ENCODE measurements at places on chromosomes 4 and X.

DNA sequence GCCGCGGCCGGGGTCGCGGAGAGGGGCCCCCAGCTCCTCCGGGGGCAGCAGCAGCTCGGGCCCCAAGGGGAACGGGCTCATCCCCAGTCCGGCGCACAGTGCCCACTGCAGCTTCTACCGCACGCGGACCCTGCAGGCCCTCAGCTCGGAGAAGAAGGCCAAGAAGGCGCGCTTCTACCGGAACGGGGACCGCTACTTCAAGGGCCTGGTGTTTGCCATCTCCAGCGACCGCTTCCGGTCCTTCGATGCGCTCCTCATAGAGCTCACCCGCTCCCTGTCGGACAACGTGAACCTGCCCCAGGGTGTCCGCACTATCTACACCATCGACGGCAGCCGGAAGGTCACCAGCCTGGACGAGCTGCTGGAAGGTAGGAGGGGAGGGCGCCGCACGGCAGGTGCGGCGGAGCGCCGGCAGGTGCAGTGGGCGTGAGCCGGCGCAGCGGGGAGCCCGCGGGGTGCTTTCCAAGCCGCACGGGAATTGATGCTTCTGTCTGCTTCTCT is 886 bp downstream of the DCLK2 start:
- peak; percentile 26 for DNase-seq

GRCh38 chr4:136124251-136124745 is 1408.0 kb downstream of the PCDH18 start:
- no peak for DNase-seq

GRCh38 chrX:132677233-132677716 is 188.4 kb upstream of the MBNL3 start:
- DNase-seq = no peak

DNA sequence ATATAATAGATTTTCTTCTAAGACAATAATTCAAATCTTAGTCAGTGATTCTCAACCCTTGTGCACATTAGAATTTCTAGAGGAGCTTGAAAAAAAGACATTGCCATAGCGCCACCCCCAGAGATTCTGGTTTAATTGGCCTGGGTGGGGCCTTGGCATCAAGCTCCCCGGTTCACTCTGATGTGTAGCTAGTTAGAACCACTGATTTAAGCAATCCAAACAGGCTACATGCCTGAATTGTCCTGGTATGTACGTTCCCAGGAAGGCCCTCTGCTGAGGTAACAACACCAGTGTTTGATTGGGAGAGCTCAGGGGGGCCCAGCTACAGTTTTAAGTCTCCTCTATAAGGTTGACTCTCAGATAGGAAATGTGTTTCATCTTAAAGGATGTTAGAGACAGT is 1.3 kb upstream of the ATP10D start:
- DNase-seq = no peak

- no peak for DNase-seq
Observed at GRCh38 chr4:42167709-42168108, 15.3 kb upstream of the BEND4 start.

- DNase-seq = peak; percentile 49
Observed at GRCh38 chr4:985123-985830, 1.6 kb upstream of the IDUA start.
